ENCODE measurements at places on chromosomes 5 and 9. TPM values are rescaled to one million over a fixed set of nuclear protein-coding genes. Genes with fewer than 3 reads are reported as not detected.
A peak's percentile ranks its signal among the peaks of the same experiment; 100 is the strongest.

DNA sequence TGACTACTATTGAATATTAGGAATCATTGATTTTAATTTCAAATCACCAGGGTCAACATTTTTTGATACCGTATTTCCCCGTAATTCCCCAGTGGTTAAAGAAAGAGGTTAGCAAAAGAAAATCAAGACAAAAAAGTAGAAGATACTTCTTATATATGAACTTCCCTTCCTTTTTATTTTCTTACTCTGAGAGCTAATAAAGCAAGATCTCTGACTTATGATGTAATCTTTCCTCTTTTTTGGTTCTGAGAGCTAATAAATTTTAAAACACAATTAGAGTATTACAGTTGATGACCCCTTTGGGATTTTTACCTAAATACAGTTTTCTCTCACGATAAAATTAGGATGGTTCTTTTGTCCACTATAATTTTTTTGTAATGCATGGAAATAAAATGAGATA, 9.2 kb upstream of the FYB1 start:
- DNase-seq = no peak

DNA sequence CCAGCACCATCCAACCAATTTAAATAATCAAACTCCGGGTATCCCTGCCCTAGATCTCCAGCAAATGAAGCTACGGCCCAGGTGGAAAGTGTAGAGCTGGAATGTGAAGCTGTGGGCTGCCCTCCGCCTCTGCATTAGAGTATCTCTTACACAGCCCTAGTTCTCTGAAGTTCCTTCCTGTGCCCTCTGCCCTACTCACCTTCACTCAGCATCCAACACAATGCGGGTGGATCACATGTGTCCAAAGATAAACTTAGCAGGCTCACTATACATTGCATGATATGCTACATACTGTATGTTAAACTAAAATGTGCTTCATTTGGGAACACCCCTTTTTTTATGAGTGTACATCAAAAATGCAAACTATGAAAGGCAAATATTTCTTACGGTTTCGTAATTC, 70.0 kb upstream of the RAD23B start:
- DNase-seq = no peak

GRCh38 chr5:75729321-75729720, 12.1 kb upstream of the POC5 start:
- no peak for DNase-seq

DNA sequence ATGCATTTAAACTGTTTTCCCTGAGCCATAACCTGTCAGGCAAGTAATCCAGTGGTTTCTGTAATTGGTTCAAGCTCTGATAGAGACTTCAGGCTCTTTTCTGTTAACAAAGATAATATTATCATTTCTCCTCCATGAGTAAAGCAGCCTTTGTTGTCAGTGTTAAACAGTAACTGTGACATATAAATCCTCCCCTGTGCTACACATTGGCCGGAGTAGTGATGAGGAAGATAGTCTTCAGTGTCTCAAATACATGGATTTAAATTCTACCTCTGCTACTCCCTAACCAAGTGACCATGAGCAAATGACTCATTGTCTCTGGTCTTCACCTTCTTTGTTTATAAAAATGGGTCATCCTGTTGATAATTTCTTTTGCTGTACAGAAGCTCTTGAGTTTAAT, 615.5 kb upstream of the CHD1 start:
- DNase-seq = no peak

DNA sequence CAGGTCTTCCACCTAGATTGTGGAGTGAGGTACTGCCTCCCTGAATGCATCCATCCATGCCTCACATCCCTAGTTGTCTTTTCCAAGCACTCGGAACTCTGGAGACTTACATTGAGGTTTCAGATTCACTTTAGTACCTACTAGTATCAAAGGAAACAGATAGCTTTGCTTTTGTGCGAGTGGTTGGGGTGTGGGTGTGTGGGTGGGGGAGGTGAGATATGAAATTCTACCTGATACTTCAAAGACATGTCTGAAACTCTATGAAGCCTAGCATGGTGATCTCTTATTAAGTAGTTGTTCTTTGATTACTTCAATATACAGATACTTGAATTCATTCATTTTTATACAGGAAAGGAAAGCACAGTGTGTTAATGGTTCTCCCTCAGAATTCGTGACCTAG, 64.4 kb downstream of the MCCC2 start:
- DNase-seq = peak; percentile 70

DNA sequence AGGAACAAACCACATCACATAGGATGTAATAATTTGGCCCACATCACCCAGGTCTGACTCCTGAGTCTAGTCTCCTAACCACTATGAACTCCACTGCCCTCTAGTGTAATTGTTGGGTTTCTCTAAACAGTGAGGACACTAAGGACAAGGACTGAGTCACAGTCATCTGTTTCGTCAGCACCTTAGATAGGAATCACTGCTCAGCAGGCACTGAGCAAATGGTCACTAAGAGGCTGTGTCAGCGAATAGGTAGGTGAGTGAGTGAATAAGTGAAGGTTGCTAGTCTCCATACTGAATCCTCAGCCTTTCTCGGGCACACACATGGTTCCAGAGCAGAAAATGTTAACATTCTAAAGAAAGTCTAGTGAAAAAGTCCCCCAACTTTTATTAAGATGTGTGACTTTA, 278.6 kb downstream of the SPOCK1 start:
- DNase-seq = no peak

DNA sequence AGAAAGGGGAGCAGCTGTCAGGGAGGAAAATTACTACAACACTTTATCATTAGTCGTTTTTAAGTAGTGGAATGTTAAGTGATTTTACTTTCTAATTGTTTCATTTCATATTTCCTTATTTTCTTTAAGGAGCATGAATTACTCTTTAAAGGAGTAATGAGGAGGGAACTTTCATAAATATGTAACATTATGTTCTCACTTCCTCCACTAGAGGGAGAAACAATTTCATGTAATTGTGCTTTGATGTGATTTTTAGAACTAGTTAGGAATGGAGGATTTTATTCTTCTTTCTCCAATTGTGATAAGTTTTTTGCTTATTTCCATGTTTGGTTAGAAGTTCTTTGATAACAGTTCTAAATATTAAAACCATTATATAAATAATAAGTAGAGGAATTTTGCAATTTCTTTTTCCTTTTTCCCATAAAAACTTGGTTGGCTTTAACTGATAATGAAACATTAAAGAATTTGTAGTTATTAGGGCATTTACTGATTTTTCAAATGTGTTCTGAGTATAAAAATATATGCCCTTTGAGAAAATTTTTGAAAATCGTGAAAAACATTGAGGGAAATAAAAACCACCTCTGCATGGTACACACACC, 25.6 kb downstream of the CEP78 start:
- no peak for DNase-seq

GRCh38 chr5:150604894-150605440, 35.5 kb upstream of the SYNPO start:
- DNase-seq = no peak

DNA sequence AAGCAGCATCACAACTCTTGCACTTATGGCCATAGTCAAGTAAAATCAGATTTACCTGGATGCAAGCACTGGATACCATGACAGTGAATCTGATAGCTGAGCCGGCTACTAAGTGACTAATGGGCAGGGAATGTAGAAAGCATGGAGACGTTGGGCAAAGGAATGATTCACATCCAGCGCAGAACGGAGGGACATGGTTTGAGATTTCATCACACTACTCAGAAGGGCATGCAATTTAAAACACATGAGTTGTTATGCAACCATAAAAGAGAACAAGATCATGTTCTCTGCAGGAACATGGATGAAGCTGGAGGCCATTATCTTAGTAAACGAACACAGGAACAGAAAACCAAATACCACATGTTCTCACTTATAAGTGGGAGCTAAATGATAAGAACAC, 169.1 kb upstream of the PIK3R1 start:
- DNase-seq = no peak

- DNase-seq = no peak
These were observed 85.8 kb downstream of the DAP start for GRCh38 chr5:10675177-10675700.

GRCh38 chr5:53133020-53133419, 23.5 kb upstream of the MOCS2 start:
- no peak for DNase-seq

- no peak for DNase-seq
These were observed 87.2 kb downstream of the TMEM232 start for GRCh38 chr5:110638970-110639902.

DNA sequence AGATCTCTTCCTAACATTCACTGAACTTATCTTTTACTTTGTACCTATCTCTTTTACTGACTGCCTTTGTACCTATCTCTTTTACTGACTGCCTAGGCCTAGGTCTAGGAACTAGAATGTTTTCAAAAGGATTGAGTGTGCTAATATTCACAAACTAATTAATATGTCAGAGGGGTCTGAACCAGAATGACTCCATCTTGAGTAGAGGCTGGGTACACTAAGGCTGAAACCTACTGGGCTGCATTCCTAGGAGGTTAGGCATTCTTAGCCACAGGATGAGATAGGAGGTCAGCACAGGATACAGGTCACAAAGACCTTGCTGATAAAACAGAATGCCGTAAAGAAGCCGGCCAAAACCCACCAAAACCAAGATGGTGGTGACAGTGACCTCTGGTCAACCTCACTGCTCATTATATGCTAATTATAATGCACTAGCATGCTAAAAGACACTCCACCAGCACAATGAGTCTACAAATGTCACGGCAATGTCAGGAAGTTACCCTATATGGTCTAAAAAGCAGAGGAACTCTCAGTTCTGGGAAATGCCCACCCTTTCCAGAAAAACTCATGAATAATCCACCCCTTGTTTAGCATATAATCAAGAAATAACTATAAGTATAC, 2.5 kb upstream of the RHOBTB3 start:
- DNase-seq = peak; percentile 27

The HACD4 gene
- 1.6 TPM for total RNA-seq

The NR6A1 gene
- 1.8 TPM for total RNA-seq

The NR2F1-AS1 gene
- total RNA-seq = not detected

The RALGPS1 gene
- 2.1 TPM for total RNA-seq

The NEURL1B gene
- 0.57 TPM for total RNA-seq

The GRM6 gene
- not detected for total RNA-seq

The SLC35D2 gene
- total RNA-seq = 1.1 TPM

The DOCK8 gene
- total RNA-seq = 110 TPM

The ZNF483 gene
- total RNA-seq = 2.3 TPM

All from activated naive CD4-positive, alpha-beta T cell treated with anti-CD3 and anti-CD28 coated beads for 36 hours (primary cell).